H9 (cell line): ENCODE measurements at places on chromosomes 3 and 15.
A peak's percentile ranks its signal among the peaks of the same experiment; 100 is the strongest.

- DNase-seq, result no peak
These were observed 32.9 kb downstream of the CRYGS start for GRCh38 chr3:186511245-186511644.

- peak; percentile 84 for DNase-seq
These were observed 51.5 kb downstream of the GABRB3 start for GRCh38 chr15:26721232-26721967.

DNA sequence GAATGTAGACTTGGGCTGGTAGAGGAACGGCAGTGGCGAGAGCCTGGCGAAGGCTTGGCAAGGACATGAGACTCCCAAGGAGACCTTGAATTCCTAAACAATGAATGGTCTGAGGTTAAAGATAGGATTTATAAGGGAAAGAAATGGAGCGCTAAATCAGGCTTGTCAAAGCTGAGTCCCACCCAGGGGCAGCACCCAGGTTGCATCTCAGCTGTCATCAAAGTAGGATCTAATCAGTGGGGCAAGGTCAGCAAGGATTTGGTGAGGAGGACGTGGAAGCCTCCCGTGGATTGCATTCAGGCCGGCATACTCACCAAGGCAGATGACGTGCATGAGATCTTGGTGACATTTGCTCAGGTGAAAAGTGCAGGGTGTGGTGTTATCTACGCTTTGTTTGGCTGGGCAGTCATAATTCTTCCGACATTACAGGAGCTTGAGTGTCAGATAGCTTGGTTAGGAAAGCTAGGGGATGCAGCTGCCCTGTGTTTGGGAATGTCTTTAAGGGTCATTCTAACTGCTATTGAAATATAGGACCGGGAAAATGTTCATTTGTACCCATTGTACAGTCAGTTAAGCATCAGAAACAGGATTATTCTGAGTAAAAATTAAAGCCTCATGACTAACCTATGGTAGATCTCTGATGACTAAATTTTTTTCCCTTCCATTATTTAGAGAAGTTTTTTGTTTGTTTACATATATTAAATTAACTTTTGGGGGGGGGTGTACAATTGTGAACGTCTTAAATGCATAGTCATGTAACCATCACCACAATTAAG, 99.4 kb upstream of the TSC22D2 start:
- DNase-seq, result no peak

DNA sequence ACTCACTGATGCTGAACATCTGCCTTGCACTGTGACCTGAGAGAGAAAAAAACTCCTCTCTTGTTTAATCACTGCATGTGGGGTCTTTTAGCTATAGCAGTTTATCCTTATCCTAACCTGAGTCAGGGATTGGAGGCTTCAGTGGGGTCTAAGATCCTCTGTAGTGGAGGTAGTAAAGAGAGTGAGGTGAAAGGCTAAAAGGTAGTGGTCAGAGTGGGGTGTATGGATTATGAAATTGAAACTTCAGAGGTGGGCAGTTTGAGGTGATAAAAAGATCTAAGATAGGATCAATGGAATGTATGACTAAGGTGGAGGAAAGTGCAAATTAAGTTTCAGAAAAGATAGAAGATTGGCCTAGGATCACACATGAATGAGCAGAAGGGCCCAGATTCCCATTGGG, 36.5 kb downstream of the DET1 start:
- no peak for DNase-seq

- DNase-seq, result no peak
These were observed 11.0 kb downstream of the KCTD6 start for GRCh38 chr3:58502872-58503271.

DNA sequence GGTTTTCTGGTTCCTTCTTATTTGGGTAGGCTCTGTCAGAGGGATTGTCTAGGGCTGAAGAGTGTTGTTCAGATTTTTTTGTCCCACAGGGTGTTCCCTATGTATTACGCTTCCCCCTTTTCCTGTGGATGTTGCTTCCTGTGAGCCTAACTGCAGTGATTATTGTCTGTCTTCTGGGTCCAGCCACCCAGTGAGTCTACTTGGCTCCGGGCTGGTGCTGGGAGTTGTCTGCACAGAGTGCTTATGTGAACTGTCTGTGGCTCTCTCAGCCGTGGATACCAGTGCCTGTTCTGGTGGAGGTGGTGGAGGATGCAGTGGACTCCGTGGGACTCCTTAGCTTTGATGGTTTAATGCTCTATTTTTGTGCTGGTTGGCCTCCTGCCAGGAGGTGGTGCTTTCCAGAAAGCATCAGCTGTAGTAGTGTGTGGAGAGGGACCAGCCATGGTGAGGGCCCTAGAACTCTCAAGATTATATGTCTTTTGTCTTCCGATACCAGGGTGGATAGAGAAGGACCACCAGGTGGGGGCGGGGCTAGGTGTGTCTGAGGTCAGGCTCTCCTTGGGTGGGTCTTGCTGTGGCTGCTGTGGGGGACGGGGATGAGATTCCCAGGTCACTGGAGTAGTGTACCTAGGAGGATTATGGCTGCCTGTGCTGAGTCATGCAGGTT, 53.8 kb downstream of the CCDC66 start:
- no peak for DNase-seq

DNA sequence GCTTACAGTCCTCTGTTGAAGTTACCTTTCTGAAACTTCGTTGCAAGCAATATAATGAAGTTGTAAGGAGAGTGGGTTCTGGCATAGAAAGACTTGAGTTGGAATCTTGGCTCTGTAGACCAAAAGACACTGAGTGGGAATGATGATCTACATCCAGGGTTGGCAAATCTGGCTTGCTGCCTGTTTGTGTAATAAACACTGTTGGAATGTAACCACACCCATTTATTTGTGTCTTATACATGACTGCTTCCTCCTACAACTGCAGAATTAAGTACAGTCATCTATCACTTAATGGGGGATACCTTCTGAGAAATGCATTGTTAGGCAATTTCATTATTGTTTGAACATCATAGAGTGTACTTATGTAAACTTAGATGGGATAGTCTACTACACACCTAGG, 178.4 kb upstream of the SUCLG2 start:
- no peak for DNase-seq

DNA sequence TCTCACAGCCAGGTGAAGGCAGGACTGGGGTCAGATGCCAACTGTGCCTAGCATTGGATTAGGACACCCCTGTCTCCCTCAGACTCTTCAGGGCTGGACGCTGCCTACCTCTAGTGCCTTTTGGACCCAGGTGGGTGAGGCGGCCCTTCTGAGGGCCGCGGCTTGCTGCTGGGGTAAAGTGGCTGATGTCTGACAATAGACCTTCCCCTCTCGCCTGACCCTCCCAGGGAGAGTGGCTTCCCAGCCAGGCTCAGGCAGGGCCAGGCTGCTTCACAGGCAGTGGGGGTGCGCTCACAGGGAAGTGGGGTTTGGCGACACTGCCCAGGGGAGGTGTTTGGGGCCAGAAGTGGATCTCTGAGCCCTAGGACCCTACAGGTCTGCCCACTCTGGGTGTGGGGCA, 43.3 kb upstream of the C15orf39 start:
- DNase-seq, result no peak

GRCh38 chr3:122893754-122894668, 99.1 kb downstream of the SLC49A4 start:
- DNase-seq, result peak; percentile 47

GRCh38 chr15:43135351-43135750, 2.0 kb downstream of the TMEM62 start:
- DNase-seq, result no peak

DNA sequence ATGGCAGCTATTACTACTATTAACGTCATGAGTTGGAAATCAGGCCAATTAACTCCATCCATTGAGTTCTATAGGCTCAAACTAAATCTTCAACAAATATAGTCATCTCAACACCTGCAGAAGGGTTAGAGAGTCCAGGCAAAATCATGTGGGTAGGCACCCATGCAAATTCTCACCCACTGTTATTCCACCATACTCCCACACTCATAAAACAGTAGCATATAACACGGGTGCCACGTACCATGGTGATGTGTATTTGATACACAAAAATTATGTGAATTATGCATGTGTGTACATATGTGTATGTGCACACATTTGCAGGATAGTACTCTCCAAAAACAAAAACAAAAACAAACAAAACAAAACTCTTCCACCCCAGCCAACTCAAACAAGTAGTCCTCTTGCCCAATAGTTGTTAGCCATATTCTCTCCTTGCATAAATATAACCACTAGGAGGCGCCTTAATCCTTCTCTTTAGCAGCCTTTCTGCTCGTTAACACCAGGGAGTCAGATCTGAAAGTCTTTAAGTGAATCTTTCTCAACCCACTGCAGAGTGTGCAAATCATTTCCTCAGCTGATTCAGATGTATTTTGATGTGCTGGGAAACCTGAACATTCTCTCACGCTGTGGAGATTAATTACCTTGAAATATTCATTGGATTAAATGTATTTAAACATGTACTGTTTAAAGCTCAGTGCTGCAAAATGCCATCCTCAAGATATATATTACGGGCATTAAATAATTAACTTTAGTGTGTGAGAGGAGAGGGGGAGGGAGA, 38.0 kb upstream of the COPB2 start:
- DNase-seq, result no peak

GRCh38 chr3:48414376-48415250, 15.3 kb downstream of the PLXNB1 start:
- DNase-seq, result no peak

DNA sequence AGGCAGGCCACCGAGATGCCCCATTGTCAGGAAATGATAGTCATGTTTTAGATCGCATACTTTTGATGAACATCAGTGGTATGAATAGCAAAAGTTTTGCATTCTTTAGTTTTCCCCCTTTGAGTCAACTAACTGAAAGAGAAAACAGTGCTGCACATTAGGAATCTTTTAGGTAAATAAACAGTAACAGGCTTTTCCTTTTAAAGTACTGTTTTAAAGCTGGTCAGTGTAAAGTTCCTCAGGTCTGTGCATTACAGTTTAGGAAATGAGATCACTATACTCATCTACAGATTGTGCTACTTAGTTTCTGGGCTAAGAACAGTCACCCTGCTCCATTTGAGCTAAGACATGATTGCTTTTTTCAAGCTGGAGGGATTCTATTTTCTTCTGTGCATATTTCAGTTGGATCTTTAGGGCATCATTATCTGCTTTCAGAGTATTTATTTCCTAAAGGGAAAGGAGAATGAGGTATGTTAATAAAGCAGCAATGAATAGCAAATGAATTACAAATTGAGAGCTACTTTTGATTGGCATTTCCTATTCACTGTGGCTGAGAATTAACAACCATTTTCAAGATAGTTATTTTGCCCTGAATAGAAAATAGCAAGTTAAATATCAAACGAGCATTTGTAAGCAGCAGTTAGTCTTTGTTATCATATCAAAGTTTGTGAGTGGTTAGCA, 36.5 kb downstream of the FAM98B start:
- no peak for DNase-seq

DNA sequence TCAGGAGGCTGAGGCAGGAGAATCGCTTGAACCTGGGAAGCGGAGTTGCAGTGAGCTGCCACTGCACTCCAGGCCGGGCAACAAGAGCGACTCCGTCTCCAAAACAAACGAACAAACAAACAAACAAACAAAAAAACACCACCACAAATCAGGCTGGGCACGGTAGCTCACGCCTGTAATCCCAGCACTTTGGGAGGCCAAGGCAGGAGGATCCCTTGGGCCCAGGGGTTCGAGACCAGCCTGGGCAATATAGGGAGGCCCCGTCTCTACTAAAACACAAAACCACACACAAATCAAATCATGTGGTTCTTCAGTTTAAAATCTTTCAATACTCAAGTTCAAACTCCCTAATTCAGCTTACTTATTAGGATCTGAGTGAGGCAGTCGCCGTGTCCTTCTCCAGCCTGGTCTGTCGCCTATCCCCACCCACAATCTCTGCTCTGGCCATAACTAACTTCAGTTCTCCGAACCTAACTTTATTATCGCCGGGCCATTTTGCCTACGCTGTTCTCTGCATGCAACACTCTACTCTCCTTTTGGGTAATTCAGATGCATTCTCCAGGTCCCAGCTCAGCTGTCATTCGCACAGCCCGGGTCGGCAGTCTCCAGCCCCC, 660 bp upstream of the RTF1 start:
- peak; percentile 29 for DNase-seq

GRCh38 chr3:120093119-120093910, 932 bp downstream of the GSK3B start:
- no peak for DNase-seq

GRCh38 chr15:99818872-99819271, 85.6 kb upstream of the LYSMD4 start:
- DNase-seq, result no peak

DNA sequence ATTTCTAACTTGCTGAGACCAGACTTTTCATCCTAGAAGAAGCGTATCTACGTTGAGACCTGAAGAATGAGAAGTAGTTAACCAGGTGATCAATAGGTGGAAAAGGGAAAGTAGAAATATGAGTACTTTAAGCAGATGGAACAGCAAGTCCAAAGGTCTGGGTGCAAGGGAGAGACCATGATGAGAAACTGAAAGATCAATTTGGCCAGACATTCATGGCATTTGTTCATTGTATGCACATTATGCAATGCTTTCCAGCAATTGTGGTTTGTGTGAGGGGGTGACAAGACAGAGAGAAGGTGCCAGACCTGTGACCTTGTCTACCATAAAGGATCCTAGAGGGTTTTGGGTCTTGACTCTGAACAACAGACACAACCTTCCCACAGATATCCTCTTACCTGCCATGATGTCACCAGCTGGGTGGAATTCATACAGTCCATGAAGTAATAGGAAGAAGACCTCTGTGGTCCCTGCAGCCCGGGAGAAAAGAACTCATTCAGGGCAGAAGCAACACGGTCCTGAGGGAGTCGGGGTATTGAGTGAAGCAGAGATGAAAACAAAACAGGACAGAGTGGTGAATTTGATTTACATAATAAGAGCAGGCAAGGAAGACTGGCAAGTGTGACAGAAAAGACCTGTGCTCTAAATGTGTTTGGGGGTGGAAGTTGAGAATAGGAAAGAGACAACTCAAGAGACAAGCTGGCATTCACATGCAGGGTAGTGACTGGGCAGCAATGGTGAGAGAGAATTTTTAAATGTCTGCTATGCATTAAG, 63.4 kb upstream of the PSMD6 start:
- DNase-seq, result no peak

- no peak for DNase-seq
These were observed 22.8 kb downstream of the UBXN7 start for GRCh38 chr3:196409409-196409808.

DNA sequence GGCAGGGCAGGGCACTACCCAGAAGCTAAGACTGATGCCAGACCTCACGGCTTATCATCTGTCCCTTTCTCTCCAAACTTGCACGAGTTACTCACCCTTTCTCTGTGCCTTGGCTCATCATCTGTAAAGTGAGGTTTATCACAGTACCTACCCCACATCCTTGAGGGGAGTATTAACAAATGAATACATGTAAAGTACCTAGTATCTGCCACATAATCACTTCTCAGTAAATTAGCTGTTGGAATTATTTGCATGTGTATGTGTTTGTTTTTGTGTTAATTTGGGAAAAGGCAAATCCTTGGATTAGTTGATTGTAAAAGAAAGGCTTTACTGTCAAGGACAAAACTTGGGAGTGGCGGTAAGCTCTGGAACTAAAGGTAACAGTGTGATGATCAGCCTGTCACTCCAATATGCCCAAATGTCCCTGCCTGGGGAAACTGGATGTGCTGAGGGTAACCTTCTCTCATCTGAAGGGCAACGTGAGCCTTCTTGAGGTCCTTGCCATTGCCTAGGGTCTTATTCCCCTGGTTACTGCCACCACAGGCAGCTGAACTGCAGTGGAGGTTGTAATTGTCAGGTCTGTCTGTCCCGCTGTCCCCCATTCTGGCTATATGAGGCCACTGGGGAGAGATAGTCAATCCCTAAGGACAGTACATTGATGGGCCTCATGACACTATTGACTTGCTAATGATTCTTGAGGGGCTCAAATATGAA, 269.4 kb downstream of the CLSTN2 start:
- DNase-seq, result peak; percentile 46
